Esophagus muscularis mucosa (tissue), 4 donors: ENCODE measurements at places on chromosomes 13 and 19.
A peak's percentile ranks its signal among the peaks of the same experiment; 100 is the strongest.

- DNase-seq, result no peak
Measured at GRCh38 chr13:109569958-109570711, 216.2 kb downstream of the IRS2 start.

- no peak for DNase-seq
Measured at GRCh38 chr13:36160297-36160696, 29.1 kb upstream of the DCLK1 start.

GRCh38 chr13:50244713-50245574 lies 229.7 kb downstream of the KCNRG start:
- no peak for DNase-seq

- no peak for DNase-seq
Measured at GRCh38 chr19:6481541-6482342, at the start of gene DENND1C. Gene DENND1C (minus strand): TSS chr19:6481787. CDS start chr19:6481695, 92 bp downstream.

- DNase-seq, result no peak
Measured at GRCh38 chr13:76885203-76886004, 801 bp downstream of the KCTD12 start.

- DNase-seq, result no peak
Measured at GRCh38 chr19:1266129-1266915, 2.8 kb upstream of the CIRBP start.

GRCh38 chr13:31442571-31442970 lies 242.8 kb downstream of the B3GLCT start:
- DNase-seq, result no peak

DNA sequence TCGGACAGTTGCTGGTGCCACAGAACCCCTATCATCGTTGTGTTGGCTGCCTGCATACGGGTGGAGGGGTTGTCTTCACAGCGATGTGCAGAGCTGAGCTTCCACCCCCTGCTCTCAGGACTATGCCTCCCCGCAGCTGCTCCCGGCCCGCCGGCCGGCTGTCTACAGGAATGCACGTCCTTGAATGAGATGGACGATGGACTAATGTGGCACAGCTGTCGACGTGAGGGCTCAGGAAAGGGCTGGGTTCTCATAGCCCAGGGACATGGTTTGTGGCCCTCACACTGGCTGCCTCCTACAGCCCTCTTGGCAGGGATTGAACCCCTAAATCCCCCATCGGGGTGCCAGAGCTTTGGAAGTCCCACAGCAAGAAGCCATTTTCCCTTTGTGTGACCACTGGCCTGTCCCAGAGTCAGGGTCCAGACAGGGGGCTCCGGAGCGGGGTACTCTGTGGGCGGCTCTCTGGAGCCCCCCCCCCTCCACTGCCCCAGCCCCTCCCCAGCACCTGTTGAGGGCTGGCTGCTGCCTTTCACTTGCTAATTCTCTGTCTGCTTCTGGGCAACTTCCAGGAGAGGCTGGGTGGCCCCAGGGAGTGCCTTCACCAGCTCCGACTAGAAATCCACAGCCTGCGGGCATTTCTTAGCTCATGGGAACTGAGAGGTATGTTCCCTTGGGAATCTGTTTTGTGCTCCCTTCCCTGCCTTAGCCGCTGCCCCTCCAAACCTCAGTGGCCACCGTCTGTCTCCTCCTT lies 40.2 kb downstream of the TSSK6 start:
- no peak for DNase-seq

DNA sequence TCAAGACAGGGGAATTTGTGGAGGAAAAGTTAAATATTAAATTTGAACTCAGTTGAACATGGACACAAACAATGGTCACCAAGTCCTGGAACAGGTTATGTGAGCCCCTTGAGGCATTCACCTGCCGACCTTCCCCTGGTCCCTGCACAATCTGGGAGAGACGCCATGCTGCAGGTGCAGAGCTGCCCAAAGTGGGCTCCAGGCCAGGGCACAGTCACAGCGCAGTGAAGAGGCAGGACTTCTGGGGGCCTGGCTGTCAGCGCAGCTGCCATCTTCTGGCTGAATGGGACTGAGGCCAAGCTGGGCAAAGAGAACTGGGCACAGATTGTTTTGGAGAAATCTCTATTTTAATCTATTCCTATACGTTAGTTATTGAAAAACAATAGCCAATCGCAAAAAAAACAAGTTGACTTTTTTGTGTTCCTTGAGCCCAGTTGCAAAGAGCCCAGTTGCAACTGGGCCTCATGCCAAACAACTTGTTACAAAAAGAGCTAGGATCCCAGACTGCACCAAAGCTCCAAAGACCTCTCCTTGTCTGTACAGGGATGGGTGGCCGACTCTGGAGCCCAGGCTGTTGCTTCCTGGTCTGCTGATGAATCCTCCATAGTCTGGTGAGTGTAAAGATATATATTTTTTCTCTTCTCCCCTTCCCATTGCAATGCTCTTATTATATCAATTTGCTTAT lies 1.2 kb upstream of the ZNF626 start:
- no peak for DNase-seq

DNA sequence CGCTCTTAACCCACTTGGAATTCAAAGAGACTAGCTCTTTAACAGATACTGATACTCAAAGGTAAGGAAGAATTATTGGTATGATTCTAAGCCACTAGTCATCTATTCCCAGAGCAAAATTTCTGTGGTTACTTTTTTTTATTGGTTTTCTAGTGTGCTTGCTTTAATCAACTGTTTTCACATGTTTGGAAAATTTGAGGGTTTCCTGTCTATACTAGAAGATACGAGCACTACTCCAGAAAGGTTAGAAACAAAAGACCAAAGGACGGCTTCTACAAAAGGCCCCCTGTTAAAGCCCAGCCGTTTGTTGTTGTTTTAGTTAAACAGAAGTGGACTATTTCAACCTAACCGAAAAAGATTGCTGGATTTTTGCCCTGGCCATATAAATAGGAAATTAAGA lies 18.5 kb upstream of the LPAR6 start:
- DNase-seq, result no peak

DNA sequence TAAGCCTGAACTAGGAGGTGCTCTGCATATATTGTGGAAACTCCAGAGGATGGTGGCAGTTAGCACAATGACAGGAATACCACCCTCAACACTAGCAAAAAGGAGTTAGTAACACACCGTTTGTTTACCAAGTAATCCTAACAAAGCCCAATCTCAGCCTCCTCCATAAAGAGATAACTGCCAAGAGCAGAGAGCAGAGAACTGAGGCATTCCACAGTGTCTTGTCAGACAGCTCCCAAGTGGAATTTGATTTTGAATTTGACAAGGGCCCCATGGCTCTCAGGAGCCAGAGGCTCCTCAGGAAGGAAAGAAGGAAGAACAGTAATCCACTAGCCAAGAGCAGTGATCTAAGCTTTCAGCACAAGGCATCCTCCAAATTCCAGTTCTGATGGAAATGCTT lies 298.6 kb downstream of the DCLK1 start:
- DNase-seq, result no peak

DNA sequence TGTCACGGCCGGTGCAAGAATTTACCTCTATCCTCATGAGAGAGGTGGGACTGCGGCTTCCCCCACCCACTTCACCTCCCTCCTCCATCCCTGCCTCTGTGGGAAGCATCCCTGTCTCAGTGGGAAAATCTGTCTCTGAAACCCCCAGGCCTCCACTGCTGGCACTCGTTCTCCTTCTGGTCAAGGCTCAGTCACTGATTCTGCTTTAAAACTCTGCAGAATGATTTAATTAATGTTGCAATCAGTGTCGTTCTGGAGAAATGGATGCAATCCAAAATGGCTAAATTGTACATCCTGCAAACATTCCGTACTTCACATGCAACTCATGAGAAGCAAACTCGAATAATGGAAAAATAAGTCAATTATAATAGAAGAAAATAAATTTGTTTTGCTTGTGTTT lies 5.6 kb downstream of the RASL11A start:
- no peak for DNase-seq

GRCh38 chr13:99288089-99288488 lies 19.1 kb downstream of the GPR183 start:
- no peak for DNase-seq

DNA sequence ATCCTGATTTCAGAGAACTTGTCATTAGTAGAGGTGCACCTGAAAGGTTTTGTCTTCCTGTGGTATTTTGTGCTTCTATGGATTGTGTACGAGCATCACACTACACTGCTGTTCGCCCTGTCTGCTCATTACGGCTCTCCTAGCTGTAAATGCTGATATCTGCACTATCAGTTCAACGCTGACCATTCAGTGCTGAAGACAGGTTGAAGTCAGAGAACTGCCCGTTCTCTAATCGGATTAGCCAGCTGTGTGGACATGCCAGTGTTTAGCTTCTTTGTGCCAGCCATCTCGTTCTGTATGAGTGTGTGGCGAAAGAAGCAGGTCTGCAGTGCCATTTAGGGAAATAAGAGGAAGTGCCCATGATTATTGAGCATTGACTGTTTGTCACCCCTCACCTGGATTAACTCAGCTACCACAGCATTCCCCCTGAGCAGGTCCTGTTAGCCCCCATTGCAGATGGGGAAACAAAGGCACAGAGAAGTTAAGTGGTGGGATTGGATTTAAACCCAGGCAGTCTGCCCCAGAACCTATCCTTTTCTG lies 21.6 kb upstream of the C1QTNF9 start:
- DNase-seq, result no peak

- no peak for DNase-seq
Measured at GRCh38 chr13:102658660-102659059, 36.2 kb downstream of the METTL21C start.

GRCh38 chr13:66532845-66533244 lies 697.3 kb downstream of the PCDH9 start:
- DNase-seq, result no peak

DNA sequence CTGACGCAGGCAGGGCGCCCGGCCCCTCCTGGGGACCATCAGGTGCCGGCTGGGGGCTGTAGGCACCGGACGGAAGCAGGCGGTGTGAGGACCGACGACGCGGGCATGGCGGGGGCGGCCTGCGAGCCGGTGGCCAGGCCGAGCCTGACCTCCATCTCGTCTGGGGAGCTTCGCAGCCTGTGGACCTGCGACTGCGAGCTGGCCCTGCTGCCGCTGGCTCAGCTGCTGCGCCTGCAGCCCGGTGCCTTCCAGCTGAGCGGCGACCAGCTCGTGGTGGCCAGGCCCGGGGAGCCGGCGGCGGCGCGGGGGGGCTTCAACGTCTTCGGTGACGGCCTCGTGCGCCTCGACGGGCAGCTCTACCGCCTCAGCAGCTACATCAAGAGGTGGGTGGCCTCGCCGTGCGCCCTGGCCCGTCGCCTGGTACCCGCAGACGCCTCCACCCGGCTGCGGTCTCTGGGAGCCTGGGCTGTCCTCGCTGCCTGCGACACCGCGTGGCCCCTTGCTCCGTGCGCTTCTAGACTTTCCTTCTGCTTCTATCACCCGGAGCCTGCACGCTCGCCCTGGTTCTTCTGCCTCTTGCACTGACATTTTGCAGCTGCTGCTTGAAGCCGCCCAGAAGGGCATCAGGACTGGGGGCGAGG lies 460 bp downstream of the MEDAG start:
- DNase-seq, result peak; percentile 84

DNA sequence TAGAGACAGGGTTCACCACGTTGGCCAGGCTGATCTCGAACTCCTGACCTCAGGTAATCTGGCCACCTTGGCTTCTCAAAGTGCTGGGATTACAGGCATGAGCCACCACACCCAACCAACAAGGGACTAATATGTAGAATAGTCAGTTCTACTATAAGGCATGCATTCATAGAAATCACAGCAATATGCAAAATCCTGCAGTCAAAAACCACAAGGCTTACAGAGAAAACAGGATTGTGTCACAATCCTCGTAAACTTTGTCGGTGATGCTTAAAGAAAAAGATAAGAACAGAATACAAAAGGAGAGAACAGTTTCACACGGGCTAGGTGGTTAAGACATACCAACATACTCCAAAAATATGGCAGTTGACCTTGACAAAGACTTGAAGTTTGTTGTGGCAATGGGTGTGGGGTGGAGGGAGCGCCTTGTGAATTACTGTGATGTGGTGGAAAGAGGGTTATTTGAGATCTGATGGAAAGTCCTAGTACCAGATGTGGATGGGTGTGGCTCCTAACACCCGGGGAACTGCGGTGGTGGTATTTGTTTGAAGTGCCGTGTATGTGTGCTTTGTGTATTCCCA lies 12.4 kb downstream of the NOSIP start:
- DNase-seq, result no peak

GRCh38 chr13:93377196-93377595 lies 150.6 kb downstream of the GPC6 start:
- DNase-seq, result no peak

DNA sequence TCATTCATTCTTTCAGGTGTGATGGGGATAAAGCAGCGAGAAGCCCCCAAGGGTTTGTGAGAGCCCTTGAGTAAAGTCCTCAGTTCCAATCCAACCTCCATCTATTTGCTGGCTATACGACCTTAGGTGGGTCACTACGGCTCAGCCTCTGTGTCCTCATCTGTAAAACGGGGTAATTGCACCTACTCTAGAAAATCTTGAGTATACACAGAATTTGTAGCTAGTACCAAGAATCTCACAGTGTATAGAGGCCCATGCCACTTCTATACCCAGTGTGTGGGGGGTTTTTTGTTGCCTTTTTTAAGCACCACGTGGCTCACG lies 406 bp upstream of the DNMT1 start:
- no peak for DNase-seq

- DNase-seq, result no peak
Measured at GRCh38 chr19:1471515-1472160, 7.4 kb downstream of the C19orf25 start.

GRCh38 chr13:73355134-73355533 lies 296.3 kb downstream of the KLF5 start:
- DNase-seq, result no peak

DNA sequence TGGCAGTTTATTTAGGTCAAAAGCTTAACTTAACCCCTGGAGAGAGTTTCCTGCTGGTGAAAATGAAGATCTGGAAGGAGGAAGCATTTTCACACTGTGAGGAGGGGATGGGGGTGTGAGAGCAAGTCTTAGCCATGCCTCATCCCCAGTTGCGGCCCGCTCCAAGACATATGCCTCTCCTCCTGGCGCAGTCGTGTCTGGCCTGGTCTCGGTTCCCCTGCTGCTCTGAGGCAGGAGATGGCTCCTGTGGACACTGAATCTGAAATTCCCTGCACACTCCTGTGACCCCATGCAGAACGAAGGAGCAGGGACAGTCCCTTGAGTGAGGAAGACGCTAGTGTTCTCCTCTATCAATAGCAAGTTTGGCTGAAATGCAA lies 360 bp upstream of the ZNF69 start:
- no peak for DNase-seq

- no peak for DNase-seq
Measured at GRCh38 chr19:15669891-15670290, 3.0 kb upstream of the CYP4F12 start.

DNA sequence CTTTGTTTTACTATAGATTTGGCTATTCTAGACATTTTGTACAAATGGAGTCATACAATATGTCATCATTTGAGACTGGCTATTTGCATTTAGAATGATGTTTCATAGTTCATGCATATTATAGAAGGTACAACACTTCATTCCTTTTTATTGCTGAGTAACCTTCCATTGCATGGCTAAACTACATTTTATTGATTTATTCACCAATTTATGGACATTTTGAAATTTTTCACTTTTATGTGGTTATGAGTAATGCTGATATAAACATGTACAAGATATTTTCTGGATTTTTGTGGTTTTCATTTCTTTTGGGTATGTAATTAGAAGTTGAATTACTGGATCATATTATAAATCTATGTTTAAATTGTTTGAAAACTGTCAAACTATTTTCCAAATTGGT lies 710.3 kb upstream of the SLITRK5 start:
- no peak for DNase-seq

- no peak for DNase-seq
Measured at GRCh38 chr13:68369739-68370138, 1139.6 kb upstream of the PCDH9 start.
